Breast epithelium (tissue), 4 donors: ENCODE measurements at places on chromosomes 4 and X.

DNA sequence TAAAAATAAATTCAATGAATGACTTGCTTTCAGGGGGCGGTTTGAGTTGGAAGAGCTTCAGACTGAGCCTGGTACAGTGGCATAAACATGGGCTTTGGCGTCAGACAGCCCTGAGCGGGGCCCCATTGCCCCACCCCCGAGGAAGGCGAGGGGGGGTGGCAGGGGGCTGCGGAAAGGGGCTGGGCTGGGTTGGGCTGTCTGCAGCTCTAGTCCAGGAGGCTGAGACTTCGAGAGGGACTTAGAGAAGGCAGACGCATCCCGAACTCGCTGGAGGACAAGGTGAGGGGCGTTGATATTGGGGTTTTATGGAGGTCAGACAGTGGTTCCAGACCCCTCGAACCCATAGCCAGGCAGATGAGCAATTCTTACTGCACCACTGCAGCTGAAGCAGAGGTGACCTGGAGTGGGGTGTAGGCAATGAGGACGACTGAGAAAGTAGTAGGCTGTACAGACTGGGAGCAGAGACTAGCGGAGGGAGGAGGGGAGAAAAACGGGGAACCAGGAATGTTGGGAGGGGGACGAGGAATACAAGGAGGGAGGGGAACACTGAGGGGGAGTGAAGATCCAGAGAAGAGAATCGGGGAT, at the start of gene MAGED2:
TSS of gene MAGED2 (plus strand) at position 222 of the 585 bp plus-strand sequence. CDS start 1,587 bp downstream, outside the sequence.
- no peaks in the 10 kb centered on the region for H3K36me3 ChIP-seq
- H3K27ac ChIP-seq, result peak within 1 kb of the TSS; percentile 92
- no peaks in the 10 kb centered on the region for H3K27me3 ChIP-seq
- no peaks in the 10 kb centered on the region for H3K4me1 ChIP-seq

DNA sequence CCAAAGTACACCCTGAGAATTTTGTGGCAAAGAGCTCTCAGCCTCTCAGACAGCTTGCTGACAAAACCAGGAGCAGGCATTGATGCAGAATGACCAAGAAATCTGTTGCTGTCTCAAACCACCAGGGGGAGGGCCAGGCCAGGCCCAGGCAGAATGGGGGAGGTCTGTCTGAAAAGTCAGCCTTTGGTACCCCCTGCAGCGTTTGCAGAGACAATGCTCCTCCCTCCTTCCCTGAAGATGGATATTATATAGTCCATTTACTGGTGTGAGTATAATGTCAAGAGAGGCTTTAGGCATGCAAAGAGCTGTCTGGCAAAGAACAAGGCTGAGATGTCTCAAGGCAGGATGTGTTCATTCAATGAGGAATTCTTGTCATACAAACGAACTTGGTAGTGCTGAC, 52.9 kb upstream of the TRPC5OS start:
- no peak overlapping the region for H3K27ac ChIP-seq
- no peak for DNase-seq
- H3K27me3 ChIP-seq, result no peaks in the 10 kb centered on the region
- no peak overlapping the region for H3K4me3 ChIP-seq

- peaks cover 4% of the 10 kb centered on the region for H3K4me1 ChIP-seq
- peak overlapping the region; percentile 84 for H3K4me3 ChIP-seq
- DNase-seq, result no peak
- H3K27me3 ChIP-seq, result no peaks in the 10 kb centered on the region
- no peaks in the 10 kb centered on the region for H3K36me3 ChIP-seq
- peak overlapping the region; percentile 96 for H3K27ac ChIP-seq
These were observed 71.0 kb downstream of the AFF1 start for GRCh38 chr4:87005690-87006425.

DNA sequence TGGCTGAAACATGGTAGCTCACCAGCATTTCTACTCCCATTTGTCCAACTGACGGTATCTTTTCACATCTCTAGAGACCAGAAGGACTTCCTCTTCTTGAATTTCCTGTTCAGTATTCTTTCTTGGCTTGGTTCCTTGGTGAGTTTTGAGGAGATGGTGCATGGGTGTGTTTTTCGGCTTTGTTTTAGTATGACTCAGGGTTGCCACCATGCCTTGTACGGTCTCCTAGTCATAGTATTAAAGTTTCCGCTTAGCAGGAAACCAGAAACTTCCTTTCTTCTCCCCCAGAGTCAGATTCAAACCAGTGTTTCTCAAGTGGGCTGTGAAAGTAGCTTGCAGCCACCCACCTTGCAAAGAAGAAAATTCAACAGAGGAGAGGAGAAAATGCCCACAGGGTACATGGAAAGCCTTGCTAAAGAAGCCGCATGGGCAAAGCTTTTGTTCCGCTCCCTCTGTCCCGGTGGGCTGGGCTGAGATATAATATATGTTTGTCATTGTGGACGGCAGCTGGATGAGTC, 5.7 kb downstream of the CD99 start:
- no peaks in the 10 kb centered on the region for H3K36me3 ChIP-seq
- H3K27ac ChIP-seq, result no peak overlapping the region
- no peaks in the 10 kb centered on the region for H3K4me1 ChIP-seq
- peak overlapping the region; percentile 17 for H3K4me3 ChIP-seq
- no peaks in the 10 kb centered on the region for H3K27me3 ChIP-seq
- DNase-seq, result no peak

GRCh38 chrX:44459501-44459900, 83.2 kb downstream of the FUNDC1 start:
- no peak for DNase-seq
- H3K36me3 ChIP-seq, result no peaks in the 10 kb centered on the region
- no peak overlapping the region for H3K27ac ChIP-seq
- H3K4me1 ChIP-seq, result no peaks in the 10 kb centered on the region
